ENCODE measurements at places on chromosomes 13 and 19.

- peak; percentile 32 for DNase-seq
These were observed 131.3 kb downstream of the STK24 start for GRCh38 chr13:98445340-98446233.

DNA sequence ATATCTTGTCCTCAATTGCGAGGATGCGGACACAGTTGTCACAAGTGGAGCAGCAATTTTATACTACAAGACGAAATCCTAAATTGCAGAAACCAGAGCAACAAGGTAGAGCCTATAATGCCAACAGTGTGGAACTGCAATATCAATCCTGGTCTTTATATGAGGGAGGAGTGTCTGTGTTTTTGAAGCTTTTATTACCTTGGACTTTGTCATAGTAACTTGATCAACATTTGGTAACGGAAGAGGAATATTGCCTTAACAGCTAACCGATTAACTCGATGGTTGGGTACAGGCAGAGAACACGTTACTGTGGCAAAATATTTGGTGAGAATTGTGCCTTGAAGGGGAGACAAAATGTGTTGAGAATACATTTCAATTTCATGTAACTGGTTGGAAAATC, 661.5 kb downstream of the FGF9 start:
- DNase-seq: no peak

DNA sequence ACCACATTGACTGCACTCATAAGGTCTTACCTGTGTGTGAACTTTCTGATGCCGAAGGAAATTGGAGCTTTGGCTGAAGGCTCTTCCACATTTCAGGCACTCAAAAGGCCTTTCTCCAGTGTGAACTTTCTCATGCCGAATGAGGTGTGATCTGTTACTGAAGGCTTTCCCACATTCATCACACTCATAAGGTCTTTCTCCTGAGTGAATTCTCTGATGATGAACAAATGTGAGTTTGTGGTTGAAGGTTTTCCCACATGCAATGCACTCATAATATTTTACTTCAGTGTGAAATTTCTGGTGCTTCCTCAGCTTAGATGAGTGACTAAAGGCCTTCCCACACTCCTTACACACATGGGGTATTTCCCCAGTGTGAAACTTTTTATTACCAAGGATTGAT, 5.7 kb downstream of the ZNF132 start:
- no peak for DNase-seq

DNA sequence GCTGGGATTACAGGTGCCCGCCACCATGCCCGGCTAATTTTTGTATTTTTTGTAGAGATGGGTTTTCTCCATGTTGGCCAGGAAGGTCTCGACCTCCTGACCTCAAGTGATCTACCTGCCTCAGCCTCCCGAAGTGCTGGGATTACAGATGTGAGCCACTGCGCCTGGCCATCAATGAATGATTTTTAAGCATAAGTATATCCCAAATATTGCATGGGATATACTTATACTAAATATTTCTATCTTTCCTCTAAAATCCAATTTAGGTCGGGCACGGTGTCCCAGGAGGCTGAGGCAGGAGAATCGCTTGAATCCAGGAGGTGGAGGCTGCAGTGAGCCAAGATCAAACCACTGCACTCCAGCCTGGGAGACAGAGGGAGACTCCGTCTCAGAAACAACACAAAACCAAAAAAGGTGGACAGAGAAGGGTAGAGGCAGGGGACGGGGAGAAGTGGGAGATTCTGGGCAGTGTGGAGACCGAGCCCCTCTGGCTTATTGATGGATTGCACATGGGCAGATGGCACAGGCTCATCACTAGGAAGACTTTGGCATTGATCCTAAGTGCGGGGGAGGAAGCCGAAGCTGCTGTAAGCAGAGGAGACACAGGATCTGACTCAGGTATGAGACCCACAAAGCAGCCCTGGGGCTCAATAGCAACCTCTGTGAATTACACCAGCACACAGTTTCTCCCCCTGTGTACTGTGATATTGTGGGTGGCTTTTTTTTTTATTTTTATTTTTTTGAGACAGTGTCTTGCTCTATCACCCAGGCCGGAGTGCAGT, 13.5 kb downstream of the ARRDC5 start:
- no peak for DNase-seq

- DNase-seq: no peak
These were observed 19.0 kb downstream of the ZNF790 start for GRCh38 chr19:36819130-36819630.

DNA sequence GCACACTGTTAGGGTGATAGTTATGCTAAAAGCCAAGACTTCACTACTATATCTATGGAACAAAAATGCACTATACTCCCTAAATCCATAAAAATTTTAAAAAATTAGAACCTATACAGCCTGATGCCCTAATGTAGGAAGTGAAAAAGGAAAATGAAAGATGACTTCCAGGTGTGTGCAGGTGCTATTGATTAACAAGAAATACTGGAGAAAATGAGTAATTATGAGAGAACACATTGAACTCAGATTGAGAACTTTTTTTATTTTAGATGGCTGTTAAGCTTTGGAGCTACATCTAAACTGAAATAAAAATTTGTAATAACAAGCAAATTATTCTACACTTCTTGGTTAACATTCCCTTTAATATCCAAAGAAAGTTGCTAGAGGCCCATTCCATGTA, 1015.7 kb downstream of the PCDH9 start:
- no peak for DNase-seq

DNA sequence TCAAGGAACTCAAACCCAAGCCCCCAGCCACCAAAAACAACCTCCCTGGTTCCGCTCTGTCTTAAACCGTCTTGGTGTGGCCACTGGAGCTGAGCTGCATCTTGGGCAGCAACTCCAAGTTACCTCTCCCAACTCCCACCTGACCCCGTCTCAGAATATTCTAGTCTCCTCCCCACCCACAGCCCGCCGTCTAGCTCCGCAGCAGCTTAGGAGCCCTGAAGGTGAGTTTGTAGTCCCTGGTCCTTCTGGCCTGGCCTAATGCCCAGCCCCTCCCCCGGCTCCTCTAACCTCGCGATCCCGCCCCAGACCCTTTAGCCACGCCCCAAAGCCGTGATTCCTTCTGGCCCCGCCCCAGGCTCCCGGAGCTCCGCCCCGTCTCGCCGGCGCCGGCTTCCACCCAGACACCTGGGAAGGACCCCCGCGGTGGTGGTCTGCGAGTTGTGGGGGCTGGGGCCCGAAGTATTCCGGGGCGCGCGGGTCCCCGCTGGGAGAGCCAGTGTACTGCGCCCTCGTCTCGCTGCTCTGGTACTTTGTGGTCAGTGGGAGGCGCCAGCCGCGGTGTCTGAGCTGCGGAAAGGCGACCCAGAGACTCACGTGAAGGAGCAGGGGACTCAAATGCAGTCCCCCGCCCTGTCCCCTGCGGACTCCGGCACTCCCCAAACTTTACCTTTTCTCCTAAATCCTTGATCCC, 2.5 kb upstream of the LHB start:
- peak; percentile 24 for DNase-seq

DNA sequence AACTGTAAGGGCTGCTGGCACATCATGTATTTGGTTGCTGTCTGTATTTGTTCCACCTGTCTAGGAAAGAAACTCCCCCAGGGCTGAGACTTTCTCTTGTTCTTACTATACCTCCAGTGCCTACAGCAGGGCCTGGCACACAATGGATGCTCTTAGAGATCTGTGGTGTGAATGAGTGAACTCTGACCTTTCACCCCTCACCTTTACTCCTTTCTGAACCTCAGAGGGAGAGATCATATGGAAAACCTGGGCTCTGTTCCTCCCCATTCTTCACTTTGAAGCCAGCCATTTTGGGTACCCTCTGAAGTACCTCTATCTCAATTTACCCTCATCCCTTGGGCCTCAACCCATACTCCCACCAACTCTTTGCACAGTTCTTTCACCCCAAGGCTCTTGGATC, 3.1 kb downstream of the DYRK1B start:
- DNase-seq: no peak

- DNase-seq: no peak
These were observed 3.3 kb downstream of the LMO7 start for GRCh38 chr13:75639454-75639853.
